Bronchial epithelial cell (primary cell): ENCODE measurements at places on chromosomes 4 and X. TPM values are rescaled to one million over a fixed set of nuclear protein-coding genes. Genes with fewer than 3 reads are reported as not detected.

EDNRA gene
- 3.7 and 8.1 TPM in 2 replicates for total RNA-seq

ZNF732 gene
- total RNA-seq, result 0.77 and 0.79 TPM in 2 replicates

GRCh38 chr4:25120146-25120940, 39.9 kb downstream of the SEPSECS start:
- no peak for DNase-seq

GRCh38 chrX:10557166-10557565, 63.2 kb downstream of the MID1 start:
- DNase-seq, result no peak

- peak; percentile 84 for DNase-seq
Observed at GRCh38 chrX:110402091-110402849, 43.6 kb downstream of the RTL9 start.

SSX4B gene
- not detected in 2 replicates for total RNA-seq

GRCh38 chrX:13059637-13060499, 15.4 kb upstream of the FAM9C start:
- peak; percentile 9 for DNase-seq

UGT2B17 gene
- 0.13 TPM in 1 of 2 replicates, not detected in the other for total RNA-seq

- no peak for DNase-seq
Observed at GRCh38 chrX:88886908-88887307, 139.9 kb downstream of the CPXCR1 start.

DNA sequence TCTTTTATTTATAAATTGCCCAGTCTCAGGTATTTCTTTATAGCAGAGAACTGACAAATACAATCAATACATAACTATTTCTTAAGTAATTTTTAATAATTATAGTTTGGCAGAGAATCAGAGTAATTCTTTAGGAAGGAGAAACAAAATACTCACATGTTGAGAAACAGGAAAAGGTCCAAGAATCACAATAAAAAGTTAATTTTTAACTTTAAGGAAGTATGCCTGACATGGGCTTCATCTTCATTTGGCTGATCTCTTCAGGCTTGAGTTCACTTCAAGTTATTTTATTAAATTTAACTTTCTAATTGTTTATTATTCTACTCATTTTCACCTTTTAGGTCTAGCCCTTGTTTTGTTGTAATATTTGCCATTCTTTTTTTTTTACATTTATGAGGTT, 36.1 kb upstream of the RNF150 start:
- no peak for DNase-seq

BEND2 gene
- not detected in 2 replicates for total RNA-seq

- DNase-seq, result no peak
Observed at GRCh38 chr4:56799161-56799759, 22.2 kb downstream of the SPINK2 start.

GRCh38 chr4:116849620-116850019, 235.8 kb downstream of the TRAM1L1 start:
- no peak for DNase-seq

DNA sequence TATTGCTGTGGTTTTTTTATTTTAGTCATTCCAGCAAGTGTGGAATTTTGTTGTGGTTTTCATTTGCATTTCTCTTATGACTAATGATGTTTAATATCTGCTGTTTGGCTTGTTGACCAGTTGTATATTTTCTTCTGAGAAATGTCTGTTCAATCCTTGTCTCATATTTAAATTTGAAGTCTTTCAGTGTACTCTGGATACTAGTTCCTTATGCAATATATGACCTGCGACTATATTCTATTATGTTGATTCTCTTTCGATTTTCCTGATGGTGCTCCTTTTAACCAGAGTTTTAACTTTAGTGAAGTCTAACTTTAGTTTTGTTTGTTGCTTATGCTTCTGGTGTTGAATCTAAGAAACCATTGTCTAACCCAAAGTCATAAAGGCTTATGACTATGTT, 1528.0 kb downstream of the TECRL start:
- DNase-seq, result no peak

DNA sequence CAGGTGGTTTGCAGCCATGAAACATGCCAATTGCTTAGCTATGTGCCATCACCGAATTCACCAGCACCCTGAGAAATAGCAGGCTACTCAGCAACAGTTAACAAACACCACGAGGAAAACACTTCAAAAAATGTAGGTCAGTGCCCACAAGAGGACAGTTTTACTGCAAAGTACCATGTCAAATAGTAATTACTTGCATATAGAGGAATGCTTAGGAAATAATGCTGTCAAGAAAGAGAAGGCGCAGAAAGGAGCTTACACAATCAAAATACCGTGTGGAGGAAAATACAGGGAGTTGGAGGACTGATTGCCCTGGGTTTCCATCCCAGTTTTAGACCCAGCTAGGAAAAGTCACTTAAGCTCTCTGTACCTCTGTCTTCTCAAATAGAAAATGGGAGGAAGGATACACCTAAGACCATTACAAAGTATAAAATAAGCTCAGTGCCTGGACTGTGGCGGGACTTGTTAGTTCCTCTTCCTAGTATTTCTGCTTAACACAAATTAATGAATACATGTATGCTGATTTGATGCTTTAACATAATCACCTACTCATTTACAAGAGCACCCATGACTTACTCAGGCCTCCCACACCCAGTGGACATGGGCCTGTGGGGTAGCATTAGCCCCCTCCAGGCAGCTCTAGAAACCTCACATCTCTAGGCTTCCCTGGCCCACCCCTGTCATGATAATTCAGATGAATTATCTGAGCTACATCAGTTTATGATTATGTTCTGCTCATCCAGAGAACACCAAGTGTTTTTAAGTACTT, 44.5 kb upstream of the IL21 start:
- DNase-seq, result no peak

UGT2B15 gene
- total RNA-seq, result under 0.01 TPM in 1 of 2 replicates, not detected in the other

FGFR3 gene
- total RNA-seq, result 29.0 and 133 TPM in 2 replicates

GYPA gene
- not detected in 2 replicates for total RNA-seq

GRCh38 chrX:75156531-75156945, 455 bp upstream of the ABCB7 start:
- DNase-seq, result no peak

DNA sequence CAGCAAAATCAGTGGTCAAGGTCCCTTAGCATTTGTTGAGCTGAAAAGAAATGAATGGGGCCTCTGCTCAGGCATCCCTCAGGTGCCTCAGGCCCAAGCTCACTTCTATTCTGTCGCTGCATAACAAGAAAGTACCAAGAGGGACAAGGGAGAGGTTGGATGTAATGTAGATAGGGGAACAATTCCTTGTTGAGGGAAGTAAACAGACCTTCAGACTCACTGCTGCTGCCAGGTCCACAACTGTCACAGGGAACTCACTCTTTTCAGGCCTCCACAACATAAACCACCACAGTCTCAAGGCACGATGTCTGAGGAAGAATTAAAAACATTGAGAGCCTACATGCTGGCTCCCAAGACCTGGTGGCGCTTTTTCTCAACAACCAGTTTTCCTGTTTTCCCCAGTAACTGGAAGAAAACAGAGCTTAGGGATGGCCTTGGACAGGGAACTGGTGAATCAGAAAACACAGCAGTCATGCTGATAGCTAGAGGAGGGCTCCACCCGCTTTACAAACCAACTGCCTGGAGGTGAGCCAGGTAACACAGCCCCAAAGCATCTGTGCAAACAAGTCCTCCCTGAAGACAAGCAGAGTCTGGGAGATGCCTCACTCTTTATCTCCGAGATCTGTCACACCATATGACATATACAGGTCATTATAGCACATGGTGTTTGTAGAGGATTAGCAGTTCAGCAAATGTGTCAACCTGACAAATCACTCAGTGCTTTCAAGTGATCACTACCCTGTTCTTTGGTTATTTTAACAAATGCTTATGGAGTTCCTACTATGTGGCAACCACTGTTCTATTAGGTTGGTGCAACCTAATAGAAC, 14.3 kb upstream of the AWAT1 start:
- DNase-seq, result peak; percentile 55

PAGE2 gene
- total RNA-seq, result not detected in 2 replicates

- no peak for DNase-seq
Observed at GRCh38 chr4:87090305-87090704, 130.1 kb downstream of the KLHL8 start.

DNA sequence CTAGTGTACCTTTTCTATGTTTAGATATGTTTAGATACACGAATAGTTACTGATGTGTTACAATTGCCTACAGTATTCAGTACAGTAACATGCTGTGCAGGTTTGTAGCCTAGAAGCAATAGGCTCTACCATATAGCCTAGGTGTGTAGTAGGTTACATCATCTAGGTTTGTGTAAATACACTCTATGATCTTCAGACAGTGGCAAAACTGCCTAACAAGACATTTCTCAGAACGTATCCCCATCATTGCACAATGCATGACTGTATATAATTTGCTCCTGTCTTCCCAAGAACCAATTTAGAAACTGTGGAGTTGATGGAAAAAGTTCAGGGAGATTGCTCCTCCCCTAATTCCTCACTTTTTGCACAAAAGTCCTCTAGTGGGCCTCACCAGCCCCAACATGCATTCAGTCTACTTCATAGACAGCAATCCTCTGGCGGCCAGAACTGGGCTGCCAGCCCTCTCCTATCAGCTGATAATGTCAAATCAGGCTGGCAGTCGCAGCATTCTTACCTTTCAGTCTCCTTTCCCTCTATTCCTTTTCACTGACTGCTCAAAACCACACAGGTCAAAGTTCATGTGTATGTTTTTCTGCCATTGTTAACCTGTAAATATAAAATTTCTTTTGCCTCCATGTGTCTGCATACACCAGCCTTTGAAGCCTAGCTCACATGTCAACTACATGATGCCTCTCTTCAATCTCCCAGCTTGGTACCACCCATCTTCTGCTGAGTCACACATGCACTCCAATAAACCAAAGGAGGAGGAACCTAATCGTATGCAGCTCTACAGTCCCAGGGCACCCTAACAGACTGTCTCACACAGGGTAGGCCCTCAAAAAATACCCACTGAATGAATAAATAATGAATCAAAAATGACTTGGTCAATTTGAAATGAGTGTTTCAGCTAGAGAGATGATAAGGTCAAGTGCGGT, 32.0 kb downstream of the BCLAF3 start:
- DNase-seq, result peak; percentile 26

ATP2B3 gene
- total RNA-seq, result not detected in 2 replicates

GRCh38 chr4:123345137-123345934, 51.3 kb upstream of the SPRY1 start:
- DNase-seq, result no peak

TNIP3 gene
- total RNA-seq, result not detected in 2 replicates

GRCh38 chr4:23734000-23734399, 155.8 kb downstream of the PPARGC1A start:
- no peak for DNase-seq

GRCh38 chr4:152713951-152714705, 34.3 kb upstream of the TMEM154 start:
- DNase-seq, result no peak

F11 gene
- not detected in 2 replicates for total RNA-seq

RAB39B gene
- 0.26 and 2.6 TPM in 2 replicates for total RNA-seq

FAAH2 gene
- 4.7 and 6.3 TPM in 2 replicates for total RNA-seq

MAMLD1 gene
- total RNA-seq, result under 0.01 and 0.13 TPM in 2 replicates

DNA sequence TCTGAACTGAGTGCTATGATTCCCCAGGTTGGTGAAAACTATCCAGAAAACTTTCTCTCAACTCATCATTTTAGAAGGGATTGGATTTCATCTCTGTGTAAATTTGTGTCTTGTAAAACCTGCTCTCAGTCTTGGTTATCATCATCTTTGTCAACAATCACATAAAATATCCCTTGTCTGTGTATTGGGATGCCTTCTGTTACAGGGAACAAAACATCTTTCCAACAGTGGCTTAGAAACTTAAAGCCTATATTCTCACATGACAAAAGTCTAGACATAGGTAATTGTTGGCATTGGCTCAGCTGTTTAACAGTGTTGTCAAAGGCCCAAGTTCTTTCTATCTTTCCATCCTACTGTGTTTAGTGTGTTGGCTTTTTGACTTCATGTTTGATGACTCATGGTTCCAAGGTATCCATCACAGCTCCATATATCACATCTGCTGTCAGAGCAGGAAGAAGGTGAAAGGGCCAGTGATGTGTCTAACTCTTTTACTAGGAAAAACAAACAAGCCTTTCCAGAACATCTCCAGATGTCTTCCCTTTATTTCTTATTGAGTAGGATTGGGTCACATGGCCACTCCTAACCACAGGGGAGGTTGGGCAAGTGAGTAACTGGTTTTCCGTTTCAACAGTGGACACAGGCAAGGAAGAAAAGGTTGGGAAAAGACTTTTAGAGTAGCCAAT, 65.0 kb downstream of the PHEX start:
- DNase-seq, result peak; percentile 58

GLRA2 gene
- not detected in 2 replicates for total RNA-seq

DNA sequence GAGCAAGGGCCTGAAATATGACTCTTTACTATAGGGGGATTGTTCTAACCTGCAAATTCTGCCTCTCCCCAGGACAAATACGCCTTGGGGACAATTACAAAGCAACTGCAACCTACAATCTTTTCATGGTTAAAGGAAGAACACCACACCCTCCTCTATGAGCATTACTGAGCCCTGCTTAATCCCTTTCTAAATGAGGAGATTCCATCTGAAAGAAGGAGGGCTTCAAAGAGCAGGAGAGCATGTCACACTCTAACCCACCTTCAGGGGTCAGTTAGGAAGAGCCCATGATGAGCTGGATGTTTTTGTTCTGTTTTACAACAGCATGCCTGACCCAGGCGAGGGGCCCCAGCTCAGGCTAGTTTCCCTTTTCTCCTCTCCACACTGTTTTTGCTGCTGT, 134.0 kb upstream of the ANXA3 start:
- peak; percentile 81 for DNase-seq

- no peak for DNase-seq
Observed at GRCh38 chr4:601612-602558, 23.5 kb upstream of the PDE6B start.

ZCCHC12 gene
- total RNA-seq, result under 0.01 TPM in 1 of 2 replicates, not detected in the other

BMX gene
- not detected in 2 replicates for total RNA-seq

- peak; percentile 74 for DNase-seq
Observed at GRCh38 chr4:183171484-183172267, 72.6 kb downstream of the WWC2 start.

- peak; percentile 38 for DNase-seq
Observed at GRCh38 chrX:69165087-69165651, at the start of gene PJA1. TSS of gene PJA1 (minus strand) at chrX:69165453. CDS start at chrX:69163073, 2,380 bp downstream.

- DNase-seq, result peak; percentile 74
Observed at GRCh38 chrX:13179100-13179499, 134.7 kb upstream of the FAM9C start.

GRCh38 chrX:77925764-77926163, 15.3 kb downstream of the ATP7A start:
- no peak for DNase-seq
